ENCODE measurements at places on chromosomes 7 and 10.

DNA sequence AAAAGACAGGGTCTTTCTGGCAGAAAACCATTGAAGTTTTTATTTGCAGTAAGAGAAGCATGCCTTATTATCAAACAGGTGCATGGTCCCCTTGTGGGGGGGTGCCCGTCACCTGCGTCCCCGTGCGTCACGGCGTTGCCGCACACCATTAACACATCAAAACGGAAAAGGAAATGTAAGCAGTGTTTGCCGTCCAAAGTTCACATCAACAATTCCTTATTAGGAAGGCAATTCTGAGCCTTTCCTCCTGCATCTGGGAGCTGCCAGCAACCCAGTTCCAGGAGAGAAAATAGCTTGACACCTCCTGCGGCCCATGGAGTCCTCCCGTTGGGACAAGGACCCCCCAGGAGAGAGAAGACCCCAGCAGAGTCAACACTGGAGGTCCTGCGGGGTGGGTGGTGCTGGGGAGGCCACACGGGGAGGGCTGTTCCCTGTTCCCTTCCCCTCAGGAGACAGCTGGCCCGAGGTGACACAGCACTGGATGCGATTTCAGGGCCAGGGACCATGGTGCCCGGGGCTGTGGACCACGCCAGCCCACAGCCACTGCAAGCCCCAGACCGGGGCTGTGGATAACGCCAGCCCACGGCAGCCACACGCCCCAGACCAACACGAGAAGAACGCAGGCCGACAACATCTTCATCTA is 39.5 kb downstream of the DIP2C start:
- DNase-seq: no peak

DNA sequence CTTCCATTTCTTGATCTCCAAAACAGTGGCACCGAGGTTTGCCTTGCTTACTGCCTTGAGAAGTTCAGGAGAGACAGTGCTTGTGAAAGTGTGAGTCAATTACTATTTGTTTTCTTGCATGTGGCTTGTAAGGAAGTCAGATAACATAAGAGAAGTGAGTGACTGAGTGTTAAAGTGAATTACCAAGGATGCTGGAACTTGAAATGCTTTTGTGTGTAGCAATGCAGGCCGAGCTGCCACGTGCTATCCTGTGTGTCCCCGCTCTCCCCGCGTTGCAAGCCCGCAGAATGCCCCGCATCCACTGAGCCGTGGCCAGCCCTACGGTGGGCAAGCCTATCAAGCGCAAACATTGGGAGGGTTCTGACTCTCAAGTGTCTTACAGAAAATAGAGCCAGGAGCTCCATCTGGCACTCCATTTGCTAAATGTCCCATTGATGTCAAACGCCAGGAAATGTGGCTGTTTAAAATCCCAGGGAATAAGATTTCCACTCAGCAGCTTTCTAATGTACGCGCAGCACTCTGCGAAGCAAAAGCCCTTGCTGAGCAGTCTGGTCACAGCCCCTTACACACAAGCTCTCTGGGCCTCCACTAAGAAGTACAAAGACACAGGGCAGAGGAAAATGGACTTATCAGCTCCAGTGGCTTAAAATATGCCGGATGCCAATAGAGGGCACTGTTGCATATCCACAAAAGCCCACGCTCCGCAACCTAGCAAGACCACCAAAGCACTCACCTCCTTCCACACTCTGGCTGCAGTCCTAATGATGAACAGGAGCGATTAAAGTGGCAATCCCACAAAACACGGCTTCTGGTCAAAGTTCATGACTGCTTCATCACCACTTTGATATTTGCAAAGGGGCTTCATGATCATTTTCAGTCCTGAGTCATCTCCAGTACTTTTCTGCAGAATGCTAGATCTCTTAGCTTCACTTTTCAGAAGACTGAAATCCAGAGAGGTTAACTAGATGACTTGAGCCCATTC is 158.0 kb upstream of the ITGB1 start:
- DNase-seq: no peak

GRCh38 chr10:17144032-17144431 is 14.4 kb upstream of the CUBN start:
- no peak for DNase-seq

DNA sequence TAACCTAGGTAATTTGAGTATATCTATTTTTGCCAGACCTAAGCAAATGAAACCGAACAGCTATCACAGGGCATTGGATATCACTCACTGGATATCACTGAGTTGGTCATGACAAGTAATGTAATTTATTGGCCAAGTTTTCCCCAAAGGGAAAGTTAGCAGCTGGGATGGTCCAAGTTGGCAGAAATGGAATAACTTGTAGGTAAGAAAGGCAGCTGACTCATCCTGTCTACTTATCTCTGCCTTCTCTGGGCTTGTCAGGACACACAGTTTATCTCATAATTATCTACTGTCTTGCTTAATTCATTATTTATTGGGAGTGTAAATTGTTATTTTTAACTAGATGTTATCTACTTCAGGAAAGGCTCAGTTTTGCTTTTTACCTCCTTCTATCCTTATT is 502.0 kb upstream of the DPP6 start:
- DNase-seq: no peak

GRCh38 chr7:116577320-116577871 is 52.6 kb downstream of the CAV1 start:
- DNase-seq: no peak

DNA sequence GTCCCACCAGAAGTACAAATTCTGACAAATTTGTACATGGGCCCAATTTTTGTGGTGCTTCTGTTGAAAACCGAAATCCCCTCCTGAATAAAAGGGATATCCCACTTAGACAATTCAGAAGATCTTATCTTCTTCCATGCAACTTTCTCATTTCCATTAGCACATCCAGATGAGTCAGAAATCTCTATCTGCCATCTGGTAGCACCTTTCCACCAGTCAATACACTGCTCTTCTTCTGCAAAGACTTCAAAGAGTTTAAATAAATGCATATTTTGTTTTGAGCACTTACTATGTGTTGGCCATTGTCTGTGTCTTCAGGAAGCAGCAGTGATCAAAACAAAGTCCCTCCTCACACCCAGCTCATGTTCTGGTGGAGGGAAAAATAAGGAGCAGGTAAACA is 12.7 kb upstream of the KLF6 start:
- no peak for DNase-seq

GRCh38 chr10:113357681-113358300 is 195.1 kb upstream of the HABP2 start:
- no peak for DNase-seq

- no peak for DNase-seq
These were observed 127.3 kb downstream of the RNLS start for GRCh38 chr10:88455831-88456230.

GRCh38 chr10:30834153-30834552 is 197.5 kb downstream of the ZNF438 start:
- DNase-seq: no peak

- DNase-seq: no peak
These were observed 52.8 kb downstream of the BMPER start for GRCh38 chr7:33958104-33958503.
